Hematopoietic multipotent progenitor cell treated with erythropoietin and hydrocortisone succinate and interleukin-3 and kit ligand, for 15 days (in vitro differentiated cells): ENCODE measurements at places on chromosomes 7 and 10.

- no peak for DNase-seq
Measured at GRCh38 chr10:16260388-16260787, 176.4 kb upstream of the PTER start.

DNA sequence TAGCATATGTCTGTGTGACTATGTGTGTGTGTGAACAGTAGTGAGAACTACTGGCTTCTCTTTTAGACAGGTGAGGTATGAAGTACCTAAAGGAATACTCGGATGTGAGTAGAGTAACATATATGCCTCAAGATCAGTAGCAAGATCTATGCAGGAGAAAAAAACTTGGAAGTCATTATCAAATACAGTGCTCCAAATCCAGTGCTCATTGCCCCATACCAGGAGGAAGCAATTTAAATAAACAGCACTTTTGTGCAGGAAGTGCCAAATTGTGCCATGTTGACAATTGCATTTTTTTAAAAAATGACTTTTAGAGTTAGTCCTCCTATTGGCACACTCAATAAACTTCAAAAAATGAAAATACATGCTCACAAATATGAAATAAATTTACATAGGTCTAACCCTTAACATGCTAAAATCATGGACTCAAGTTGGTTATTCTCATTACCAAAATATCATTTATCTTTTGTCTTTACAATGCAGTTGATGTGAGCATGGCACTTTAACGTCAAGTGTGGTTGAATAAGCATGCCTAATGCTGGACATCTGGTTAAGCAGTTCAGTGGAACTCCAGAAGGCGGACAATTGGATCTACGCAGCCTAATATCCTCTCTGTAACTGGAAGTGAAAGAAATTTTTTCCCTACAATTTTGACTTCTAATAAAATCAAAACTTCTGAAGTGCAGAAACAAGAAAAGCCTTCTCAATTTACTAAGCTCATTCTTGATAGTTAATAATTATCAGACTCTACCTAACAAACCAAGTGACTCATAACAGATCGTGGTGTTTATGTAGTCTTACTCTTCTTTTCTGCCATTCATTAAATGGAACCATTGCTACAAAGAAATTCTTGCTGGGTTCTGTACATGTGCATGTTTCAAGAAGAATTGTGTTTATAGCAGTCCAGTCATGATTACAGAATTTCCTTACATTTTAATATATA, 195.2 kb downstream of the MDFIC start:
- no peak for DNase-seq

- DNase-seq: no peak
Measured at GRCh38 chr7:119748991-119749390, 524.0 kb upstream of the KCND2 start.

DNA sequence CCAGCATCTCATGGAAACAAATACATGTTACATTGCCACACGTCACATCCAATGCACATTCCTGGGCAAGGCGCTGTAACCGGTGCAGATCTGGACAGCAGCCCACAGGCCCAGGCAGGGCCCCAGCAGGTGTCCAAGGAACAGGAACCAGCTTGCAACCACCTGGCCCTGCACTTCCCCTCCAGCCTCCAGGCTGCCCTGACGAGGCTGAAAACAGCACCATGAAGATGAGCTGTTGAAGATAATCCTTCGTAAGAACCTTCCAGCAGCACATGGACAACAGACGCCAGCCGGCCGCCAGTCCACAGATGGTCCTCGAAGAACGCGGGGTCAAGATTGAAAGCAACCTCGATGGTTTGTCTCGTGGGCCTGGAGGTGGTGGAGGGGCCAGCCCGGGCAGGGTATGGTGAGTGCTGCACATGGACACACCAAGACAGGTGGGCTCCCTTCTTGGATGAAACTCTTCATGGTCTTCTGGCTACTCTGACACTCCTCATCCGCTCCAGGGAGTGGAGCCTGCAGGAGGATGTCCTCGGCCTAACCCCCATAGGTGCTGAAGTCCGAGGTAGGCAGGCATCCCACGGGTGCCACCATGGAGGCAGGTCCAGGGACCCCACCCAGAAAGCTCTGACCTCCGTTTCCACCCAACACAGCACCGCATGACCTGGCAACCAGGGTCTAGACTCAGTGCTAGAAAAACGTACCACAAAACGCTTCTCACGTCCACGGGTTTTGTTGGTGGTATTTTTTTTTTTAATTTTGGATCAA, 22.9 kb downstream of the PDGFA start:
- DNase-seq: no peak

DNA sequence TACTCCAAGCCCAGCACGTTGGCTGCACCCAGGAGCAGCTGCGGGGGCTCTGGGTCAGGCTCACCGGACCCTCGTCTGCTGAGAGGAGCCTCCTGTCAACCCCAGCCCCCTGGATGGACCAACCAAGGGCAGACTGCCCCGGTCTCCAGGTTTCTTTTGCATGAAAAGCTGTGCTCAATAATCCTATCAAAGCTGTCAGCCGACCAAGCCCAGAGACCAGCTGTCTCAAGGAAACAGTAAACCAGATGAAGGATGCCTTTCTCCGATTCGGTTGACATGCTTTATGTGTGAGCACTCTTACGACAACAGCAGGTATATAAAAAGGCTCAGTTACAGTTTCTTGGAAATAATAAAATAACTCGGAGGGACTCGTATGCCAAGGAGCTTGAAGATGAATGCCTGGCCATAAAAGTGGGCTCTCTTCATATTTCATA, 71.6 kb upstream of the BAIAP2L1 start:
- DNase-seq: no peak

GRCh38 chr7:27166531-27167505, 1.5 kb upstream of the HOXA9 start:
- DNase-seq: no peak

DNA sequence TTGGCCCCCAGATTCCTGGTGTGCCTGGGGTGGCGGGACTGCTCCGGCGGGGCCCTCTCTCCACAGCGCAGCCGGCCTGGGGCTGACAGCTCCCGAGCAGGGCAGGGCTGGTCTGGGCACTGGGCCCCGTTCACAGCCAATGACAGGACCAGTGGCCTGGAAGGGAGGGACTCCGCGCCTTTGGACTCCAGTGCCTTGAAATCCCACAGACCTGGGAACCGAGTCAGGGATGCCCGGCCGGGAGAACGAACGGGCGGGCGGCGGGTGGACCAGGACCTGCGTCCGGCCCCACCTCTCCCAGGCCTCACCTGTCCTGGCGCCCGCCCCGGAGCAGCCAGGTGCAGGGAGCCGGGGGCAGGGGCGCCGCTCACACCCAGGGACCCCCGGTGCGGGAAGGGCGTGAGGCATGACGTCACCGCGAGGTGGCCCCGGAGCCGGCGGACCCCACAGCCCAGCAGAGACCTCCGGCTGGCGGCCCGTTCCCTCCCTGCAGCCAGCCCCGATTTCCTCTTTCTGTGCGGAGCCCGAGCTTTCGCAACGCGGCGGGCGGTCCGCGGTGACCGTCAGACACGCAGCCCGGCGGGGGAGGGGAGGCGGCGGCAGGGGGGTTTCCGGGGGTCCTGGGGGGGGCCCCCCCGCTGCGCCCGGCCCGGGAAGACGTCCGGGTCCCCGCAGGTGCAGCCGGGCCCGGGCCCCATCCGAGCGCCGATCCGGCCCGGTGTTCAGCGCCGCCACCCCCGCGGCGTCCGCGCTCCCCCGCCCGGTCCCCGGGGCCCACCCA, 743 bp downstream of the ADAP1 start:
- DNase-seq: no peak

DNA sequence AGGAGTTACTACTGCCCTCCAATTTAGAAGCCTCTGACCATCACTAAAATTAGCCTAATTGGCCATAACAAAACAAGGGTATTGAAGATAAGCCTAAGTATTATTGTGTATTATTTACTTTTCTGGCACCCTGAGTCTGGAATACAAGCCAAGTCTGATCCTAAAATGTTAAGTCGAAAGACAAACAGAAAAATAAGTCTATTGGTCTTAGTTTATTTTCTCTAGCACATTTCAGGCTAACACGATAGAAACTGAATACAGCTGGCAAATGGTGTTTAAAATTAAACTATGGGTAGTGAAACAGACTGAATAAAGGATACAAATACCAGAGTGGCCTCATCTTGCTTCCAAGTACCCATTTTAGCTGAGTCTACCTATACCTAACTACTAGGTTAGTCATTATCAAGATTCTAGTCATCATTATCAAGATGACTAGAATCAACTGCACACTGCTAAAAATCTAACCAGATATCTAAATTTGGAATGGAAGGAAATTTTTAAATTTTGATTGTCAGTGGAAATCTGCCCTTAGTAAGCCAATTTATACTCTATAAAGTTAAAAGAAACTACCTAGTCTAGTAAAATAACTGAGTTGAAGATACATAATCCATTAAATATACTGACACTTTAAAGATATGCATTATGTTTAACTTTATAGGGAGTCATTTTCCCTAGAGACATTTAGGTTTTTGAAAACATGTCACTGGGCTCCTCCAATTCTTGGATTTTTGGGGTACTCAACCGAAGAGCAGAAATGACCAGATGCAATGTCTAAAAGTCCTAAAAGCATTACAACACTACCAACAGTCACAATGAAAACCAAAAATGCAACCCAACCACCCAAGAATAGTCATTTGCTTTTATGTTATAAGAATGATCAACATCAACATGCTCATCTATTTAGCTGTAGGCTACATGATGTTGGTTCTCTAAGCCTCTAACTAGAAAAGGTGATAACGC, 80.9 kb downstream of the NT5C2 start:
- DNase-seq: no peak

DNA sequence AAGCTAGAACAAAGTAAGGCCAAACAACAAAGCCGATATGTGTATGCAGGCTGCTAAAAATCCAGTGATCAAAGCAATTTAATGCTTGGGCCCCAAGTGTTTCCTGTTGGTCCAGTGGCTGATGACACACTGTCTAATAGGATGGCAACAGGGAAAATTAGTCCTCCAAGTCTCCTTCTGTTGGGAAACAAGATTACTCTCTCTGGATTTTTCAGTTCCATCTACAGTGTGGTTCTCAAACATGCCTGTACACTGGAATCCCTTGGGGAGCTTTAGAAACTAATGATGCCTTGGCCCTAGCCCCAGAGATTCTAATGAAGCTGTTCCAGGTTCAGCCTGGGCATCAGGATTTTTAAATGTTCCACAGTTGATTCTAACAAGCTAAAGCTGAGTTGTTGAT, 198.7 kb downstream of the AHR start:
- no peak for DNase-seq

GRCh38 chr10:46524472-46525176, 31.8 kb downstream of the GPRIN2 start:
- no peak for DNase-seq

GRCh38 chr10:36198322-36198721, 556.2 kb upstream of the FZD8 start:
- no peak for DNase-seq

DNA sequence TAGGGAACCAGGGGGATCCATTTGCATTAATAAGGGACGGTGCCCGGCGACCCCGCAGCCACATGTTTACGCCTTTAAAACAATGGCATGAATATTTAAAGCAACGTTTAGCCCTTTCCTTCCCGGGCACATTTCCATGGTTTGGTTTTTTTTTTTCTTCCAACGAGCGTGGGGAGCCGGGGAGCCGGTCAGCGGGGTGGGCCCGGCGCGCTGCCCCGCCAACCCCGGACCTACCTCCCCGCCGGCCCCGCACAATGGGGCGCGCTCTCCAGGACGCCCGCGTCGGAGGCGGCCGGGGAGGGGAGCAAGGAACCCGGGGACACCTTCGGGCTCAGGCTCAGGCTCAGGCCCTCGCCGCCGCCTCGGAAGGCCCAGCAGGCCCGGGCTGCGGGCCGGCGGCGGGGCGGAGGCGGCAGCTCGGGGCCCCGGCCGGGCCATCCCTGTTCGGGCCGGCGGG, 1.0 kb downstream of the SEPHS1 start:
- no peak for DNase-seq

- no peak for DNase-seq
Measured at GRCh38 chr7:32179567-32179966, 109.4 kb upstream of the PDE1C start.

DNA sequence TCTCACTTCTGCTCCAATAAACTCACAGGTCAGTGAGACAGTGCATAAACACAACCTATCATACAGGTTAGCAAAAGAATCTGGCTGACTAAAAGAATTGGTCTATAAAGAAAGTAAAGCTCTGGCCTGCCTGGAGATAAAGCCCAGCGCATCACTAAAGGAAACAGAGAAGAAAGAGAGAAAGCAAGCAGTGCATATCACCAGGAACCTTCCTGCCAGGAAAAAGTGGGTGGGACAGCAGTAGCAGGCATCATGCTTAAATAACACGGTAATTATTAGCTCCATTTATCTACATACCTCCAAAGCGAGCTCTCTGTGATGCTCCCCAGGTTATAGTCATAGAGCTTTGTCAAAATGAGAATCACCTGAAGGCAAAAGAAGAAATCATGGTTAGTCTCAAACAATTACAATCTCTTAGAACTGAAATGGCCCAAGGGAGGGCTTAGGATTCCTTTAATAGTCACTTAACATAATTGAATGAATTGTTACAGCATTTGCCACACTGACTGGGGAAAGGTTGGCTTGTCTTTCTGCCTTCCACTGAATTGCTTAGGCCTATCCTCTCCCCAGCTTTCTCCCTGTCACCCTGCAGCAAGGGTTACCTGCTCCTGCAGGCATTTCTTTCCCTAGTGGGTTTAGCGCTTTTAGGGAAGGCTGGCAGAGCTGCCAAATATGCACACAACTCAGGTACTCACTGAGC, 208.1 kb downstream of the SORCS1 start:
- no peak for DNase-seq

DNA sequence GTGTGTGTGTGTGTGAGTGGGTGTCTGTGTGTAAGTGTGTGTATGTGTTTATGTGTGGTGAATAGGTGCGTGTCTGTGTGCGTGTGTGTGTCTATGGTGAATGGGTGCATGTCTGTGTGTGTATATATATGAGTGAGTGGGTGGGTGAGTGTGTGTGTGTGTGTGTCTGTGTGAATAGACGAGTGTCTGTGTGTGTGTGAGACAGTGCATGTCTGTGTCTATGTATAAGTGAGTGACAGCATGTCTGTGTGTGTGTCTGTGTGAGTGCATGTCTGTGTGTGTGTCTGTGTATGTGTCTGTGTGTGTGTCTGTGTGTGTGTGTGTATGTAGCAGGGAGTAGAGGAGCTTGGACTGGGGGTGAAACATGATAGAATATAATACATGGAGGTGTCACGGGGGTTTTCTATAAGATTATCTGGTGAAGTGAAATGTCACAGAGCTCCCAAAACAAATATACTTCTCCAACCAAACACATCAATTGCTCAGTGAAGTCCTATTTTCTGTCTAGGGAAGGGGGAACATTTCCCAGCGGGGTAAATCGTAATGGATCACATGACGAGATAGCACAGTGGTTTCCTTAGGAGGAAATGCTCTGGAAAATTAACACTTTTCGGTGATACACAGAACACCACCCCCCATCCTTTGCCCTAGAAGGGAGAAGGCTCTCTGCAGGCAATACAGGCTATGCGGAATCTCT, 723.3 kb upstream of the CELF2 start:
- DNase-seq: no peak
